ENCODE measurements at places on chromosomes 4 and X.

DNA sequence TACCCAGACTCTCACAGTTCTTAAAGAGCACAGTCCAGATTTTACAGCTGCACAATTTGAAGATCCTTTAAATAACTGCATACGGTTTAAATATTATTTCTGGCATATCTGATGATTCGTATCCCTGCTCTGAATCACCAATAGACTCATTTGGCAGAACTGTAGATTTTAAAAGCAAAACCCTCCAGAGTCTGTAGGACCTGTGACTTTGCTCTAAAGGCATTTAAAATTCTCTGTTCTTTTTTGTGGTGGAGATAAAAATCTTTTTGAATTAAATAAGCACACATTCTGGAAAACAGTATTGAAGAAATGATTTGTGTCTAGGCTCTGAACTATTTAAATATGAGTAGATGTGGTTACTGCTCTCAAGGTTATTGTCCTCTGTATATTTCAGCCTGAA, 246.2 kb upstream of the PITX2 start:
- DNase-seq: no peak

GRCh38 chr4:7068279-7068842, 497 bp upstream of the GRPEL1 start:
- DNase-seq: no peak

GRCh38 chrX:19725641-19726040, 161.8 kb downstream of the SH3KBP1 start:
- DNase-seq: no peak

DNA sequence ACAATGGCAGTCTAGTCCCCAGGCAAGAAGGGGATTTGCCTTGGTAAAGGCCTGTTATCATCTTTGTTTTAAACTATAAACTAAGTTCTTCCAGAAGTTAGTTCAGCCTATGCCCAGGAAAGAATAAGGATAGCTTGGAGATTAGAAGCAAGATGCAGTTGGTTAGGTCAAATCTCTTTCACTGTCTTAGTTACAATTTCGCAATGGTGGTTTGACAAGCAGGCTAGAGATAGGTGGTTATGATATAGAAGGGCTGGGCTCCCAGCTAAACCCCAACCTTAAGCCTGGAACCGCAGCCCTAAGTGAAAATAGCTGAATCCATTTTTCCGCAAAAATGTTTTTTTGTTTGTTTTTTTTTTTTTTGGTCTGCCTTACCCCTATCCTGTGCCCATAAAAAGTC, 41.8 kb upstream of the NEIL3 start:
- no peak for DNase-seq

DNA sequence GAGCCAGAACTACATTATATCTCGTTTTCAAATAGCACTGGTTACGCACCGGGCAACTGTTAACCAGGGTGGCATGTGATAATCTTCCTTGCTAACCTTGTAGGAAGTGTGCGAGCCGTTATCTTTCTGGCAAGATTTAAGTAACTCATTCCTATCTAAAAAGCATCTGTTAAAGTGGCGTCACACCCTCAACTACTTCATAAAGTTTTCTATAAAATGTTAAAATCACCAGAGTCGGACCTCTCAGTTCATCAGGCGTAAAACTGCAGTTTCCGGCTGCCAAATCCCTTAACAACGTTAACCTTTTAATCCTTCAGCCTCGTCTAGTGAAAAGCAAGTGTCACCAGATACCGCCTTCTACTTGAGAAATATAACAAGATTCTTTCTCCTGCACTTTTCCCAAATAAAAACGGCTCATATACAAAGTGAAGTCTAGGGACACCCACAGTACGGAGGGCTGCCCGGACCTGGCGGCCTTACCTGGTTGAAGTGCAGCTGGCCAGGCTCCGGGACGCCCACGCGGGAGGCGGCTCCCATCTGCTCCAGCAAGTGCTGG, 1.2 kb downstream of the SLC39A8 start:
- no peak for DNase-seq

DNA sequence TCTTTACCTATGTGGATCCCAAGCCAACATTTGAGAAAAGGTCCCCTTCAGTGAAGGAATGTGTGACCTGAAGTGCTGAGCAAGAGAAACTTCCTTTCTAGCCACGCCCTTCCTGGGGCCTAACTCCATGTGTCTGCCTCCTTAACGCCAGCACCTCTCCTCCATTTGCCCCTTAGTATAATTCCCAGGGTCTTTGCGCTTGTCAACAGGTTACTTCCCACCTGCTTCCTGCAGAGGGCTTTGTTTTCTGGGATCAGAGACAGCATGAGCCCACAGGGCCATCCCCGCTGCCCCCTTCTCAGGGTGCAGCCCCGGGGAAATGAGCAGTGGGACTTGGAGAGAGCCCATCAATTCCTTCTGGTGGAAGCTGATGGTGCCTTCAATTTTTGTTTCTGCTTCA, 45.9 kb upstream of the DRD5 start:
- no peak for DNase-seq

DNA sequence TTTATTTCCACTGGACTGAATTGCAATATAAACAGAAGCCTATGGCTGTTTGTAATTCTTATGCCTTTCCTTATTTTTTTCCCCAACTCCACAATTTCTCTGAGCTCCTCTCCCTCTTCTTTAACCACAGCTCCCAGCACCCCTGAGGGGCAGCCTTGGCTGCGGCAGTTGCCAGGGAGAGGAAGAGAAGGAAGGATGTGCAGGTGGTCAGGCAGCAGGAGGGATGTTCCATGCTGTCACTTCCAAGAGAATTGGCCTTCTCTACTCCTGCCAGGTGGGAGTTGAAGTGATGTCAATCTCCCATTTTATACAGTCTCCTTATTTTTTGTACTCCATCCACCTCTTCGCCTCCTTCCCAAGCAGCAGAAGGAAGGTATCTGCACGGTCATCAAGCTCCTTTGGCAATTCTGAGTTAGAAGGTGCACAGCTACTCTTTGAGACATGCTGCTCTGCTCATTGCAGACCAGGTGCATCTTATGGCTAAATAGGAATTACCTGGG, 343.3 kb upstream of the RPS6KA3 start:
- no peak for DNase-seq

GRCh38 chr4:168319486-168320019, 1.0 kb upstream of the DDX60 start:
- no peak for DNase-seq

DNA sequence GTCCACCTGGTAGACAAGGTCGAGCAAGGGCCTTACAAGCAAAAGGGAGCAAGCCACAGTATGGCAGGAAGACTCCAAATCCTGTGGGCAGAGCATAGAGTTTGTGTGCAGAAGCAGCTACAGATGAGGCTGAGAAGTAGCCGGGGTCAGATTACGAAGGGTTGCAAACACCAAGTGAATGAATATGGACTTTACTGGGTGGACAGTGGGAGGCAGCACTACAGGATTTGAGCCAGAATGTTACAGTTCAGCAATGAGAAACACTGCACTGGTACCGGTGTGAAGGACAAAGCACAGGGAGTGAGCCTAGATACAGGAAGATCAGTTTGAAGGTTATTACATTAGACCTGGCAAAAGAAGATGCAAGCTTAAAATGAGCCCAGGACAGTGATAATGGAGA, 46.1 kb upstream of the HOPX start:
- no peak for DNase-seq

DNA sequence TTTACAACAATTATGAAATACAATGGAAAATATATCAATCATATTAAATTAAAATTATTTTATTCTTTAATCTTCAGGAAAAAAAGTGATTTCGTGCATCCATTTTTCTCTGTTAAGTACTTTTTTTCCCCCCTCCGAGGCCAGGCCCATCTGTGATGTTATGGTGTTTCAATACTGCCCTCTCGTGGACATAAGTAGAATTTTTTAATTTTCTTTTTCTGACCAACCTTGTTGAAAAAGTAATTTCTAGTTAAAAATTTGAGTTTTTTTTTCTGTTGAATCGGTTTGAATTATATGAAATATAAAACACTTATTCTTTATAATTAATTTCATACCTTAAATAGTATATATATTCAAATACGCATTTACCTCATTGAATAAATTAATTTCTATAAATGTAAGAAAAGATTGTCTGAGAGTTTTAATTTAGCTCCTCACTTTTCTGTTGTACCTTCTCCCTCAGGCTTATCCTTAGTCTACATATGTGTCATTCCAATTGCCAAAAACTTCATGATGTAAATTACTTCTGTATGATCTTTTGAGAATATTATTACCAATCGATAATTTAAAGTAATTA, 175.8 kb upstream of the TECRL start:
- no peak for DNase-seq

GRCh38 chr4:133812236-133812635, 389.4 kb downstream of the PABPC4L start:
- DNase-seq: no peak

- no peak for DNase-seq
These were observed 1.1 kb downstream of the RNF212 start for GRCh38 chr4:1112174-1112820.

DNA sequence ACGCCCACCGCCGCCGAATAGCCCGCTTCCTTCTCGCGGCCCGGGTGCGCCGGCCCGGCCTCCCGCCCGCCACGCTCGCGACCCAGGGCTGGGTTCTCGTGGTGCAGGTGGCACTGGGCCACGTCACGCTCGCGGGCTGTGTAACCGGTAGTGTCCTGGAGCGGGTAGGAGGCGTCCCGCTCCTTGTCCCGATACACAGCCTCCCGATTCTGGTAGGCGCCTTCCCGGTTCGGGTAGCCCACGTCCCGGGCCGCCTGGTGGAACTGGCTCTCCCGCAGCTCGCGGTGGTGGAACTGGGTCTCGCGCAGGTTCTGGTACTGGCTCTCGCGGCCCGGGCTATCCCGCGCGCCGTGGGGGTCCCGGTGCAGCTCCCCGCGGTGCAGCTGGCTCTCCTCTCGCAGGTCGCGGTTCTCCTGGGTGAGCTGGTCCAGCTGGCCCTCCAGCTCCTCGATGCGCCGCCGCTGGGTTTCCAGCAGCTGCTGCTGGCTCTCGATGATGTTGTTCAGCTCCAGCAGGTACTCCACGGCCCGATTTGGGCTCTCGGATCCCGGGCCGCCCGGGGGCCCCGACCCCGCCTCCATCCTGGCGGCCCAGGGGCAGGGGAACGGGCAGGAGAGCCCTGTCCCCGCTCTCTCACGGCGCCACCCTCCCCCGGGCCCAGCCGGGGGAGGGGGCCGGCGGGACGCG, 39.3 kb upstream of the IQSEC2 start:
- DNase-seq: no peak

DNA sequence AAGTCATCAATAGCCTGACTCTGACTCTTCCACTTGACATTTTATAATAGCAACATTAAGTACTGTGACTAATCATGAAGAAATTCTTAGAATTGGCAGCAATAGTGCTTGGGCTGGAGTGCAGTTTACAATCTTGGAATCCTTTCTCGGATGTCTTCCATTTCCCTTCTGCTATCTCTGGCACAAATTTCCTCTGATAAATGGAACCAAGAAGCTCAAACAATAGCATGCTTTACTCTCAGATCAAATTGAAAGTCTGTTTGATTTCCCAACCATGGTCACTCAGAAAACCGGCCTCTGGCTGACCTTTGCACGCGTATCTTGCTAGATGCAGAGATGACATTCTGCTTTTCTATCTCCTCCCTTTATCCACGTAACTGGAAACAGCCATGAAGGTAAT, 99.0 kb upstream of the SPANXC start:
- no peak for DNase-seq

GRCh38 chrX:107708762-107709161, 66.8 kb downstream of the TSC22D3 start:
- no peak for DNase-seq

GRCh38 chr4:73816814-73817213, 19.7 kb upstream of the CXCL6 start:
- DNase-seq: no peak

DNA sequence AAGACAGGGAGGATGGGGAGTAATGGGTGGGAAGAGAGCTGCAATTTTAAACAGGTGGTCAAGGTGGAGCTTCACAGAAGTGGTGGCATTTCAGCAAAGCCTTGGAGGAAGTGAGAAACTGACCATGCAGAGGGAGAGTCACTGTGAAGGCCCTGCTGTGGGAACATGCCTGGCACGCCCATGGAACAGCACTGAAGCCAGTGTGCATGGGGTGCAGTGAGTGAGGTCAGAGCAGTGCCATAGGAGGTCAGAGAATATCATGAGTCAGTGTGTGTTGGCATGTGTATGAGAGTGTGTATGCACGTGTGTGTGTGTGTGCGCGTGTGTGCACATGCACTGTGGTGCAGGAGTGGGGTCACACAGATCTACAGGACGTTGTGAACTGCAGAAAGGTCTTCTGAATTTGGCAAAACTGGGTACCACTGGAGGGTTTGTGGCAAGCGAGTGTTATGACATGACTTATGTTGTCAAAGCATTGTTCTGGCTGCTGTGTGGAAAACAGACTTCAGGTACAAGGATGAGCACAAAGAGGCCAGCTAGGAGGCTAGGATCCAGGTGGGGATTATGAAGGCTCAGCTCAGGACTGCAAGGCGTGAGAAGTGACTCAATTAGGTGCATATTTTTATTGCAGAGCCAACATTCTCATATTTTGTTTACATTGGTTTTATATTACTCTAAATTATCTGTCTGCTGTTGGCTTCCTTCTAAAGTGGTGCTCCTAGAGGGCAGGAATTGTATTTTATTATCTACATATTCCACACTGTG, 34.0 kb downstream of the ZNF827 start:
- no peak for DNase-seq

GRCh38 chr4:11590132-11590531, 161.4 kb upstream of the HS3ST1 start:
- no peak for DNase-seq

DNA sequence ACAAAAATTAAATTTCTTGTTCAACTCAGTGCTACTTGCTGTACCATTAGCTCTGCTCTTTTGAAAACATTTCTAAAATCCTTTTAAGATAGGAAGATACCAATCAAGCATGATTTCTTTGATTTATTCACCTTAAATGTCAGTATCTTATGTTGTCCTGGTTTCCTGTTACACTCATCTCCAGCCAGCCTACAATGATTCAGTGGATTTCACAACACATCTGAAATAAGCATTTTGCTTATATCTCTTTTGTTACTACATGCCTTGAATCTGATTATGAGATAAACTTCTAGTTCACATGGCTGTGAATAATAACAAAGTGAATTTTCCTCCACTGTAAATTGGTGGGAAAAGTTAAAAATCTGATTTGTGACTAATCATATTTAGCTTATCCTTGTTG, 112.5 kb upstream of the BMP3 start:
- no peak for DNase-seq

DNA sequence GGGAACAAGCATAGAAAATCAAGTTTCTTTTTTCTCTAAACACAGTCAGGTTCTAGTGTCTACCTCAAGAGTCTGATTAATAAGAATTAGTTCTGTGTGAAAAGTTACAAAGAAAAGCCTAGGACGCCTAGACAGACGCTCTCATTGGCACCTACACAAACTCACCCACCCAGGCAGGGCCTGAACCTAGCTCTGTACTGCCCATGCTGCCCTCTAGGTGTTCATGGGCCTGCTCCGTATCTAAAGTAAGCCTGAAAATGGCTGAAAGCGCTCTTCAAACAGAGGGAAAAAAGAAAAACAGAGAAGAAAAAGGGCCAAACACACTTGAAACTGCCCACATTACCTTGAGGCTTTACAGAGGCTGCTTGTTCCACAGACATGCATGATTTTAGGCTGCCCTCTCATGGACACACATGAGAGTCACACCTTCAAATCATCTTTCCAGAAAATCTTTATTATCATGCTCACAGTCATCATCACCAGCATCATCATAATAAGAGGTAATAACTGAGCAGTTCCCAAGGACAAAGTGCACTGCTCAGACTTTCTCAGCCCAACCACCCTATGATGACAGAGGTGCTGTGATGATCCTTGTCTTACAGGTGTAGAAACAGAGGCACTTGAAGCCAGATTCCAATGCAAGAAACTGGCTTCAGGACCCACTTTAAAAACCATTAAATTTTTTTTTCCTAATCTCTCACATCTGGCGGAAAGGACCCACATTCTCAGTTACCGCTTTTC, 49.6 kb downstream of the MAP7D2 start:
- DNase-seq: no peak

- DNase-seq: no peak
These were observed 51.3 kb downstream of the FNIP2 start for GRCh38 chr4:158819942-158820786.

Measured in activated T-helper 1 cell treated with anti-CD3 and anti-CD28 coated beads, Interleukin-2, amount 50 U/mL, for 16 hours (primary cell).